ENCODE measurements at places on chromosomes 12 and 14. TPM values are rescaled to one million over a fixed set of nuclear protein-coding genes. Genes with fewer than 3 reads are reported as not detected.

Gene MMP17
- total RNA-seq = 5.4 TPM

Gene PRR4
- 2.6 TPM for total RNA-seq

Gene NPFF
- total RNA-seq = not detected

DNA sequence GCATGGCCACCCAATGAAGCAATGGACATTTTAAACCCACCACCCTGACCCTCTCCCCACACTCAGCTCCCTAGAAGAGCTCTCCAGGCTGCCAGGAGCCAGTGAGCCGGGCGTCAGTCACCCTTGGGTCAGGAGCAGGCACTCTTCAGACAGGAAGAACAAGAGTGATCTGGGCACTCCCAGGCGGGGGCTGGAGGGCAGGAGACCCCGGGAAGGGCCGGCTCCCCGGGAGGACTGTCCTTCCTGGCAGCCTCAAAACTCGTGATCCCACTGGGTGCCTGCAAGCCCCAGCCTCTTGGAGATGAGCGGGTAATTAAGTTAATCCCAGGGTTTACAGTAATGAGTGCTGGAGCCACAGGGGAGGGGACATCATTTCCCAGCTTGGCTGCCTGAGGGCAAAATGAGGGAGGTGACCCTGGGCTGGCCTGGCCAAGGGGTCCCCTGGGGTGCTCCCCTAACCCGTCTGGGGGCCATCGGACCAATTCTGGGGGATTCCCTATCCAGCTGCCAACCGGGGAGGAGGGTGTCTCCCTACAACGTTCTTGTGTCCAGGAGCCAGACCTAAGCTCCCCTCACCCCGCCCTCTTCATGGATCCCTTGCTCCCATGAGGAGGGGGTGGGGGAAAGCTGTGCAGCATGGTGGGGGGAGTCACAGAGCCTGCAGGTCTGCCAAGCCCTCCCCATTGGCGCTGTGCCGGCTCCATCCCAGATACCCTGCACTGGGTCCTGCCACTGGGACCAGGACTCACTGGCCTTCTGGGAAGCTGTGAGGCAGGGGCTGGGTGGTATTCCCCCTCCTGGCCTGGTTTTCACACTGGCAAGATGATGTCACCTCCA, 59.2 kb downstream of the CCNK start:
- DNase-seq = no peak

GRCh38 chr14:105525861-105526775, at the start of gene TMEM121:
TMEM121 (plus strand) TSS chr14:105526583; CDS start chr14:105528835, 2,252 bp downstream.
- DNase-seq = no peak

DNA sequence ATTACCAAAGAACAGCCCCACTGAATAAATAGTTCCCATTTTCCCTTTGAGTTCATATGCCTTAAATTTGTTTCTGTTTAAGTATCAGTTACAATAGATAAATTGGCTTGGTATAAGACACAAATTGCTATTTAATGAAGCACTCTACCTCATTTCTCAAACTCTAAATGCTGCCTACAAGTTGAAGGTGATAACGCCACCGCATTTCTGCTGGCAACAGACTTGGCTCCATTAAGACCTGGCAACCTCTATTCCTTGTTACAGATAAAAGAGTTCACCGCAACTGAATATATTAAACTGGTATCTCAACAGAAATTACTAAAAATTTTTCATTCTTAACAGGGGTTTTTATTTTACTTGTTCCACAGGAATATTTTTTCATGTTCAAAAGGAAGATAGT, 35.6 kb downstream of the GXYLT1 start:
- DNase-seq = no peak

- no peak for DNase-seq
Measured at GRCh38 chr12:12072064-12072760, 1.5 kb downstream of the BCL2L14 start.

GRCh38 chr14:63854330-63854729, 1.5 kb downstream of the SYNE2 start:
- no peak for DNase-seq

All from aorta (tissue), 5 donors.